Head of caudate nucleus (tissue), 42 donors: ENCODE measurements at places on chromosomes 1 and 21.

- DNase-seq: peak; percentile 48
Measured at GRCh38 chr1:151165281-151165737, 393 bp downstream of the LYSMD1 start.

DNA sequence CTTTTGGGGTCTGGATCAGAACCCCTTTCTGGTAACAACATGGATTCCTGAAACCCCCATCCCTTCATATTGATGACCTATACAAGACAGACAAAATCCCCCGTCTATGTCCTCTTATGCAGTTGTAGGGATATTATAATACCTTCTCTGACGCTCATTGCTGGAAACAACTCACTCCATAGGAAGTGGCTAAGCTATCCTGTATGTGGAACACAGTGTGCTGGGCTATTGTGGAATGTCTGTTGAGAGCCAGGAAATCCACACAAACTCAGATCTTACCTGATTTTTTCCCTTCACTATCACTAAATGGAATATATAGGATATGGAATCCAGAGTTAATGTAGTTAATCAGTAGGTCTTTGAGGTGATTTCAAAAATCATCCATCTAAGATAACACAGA, 17.7 kb upstream of the PIK3R3 start:
- DNase-seq: no peak

DNA sequence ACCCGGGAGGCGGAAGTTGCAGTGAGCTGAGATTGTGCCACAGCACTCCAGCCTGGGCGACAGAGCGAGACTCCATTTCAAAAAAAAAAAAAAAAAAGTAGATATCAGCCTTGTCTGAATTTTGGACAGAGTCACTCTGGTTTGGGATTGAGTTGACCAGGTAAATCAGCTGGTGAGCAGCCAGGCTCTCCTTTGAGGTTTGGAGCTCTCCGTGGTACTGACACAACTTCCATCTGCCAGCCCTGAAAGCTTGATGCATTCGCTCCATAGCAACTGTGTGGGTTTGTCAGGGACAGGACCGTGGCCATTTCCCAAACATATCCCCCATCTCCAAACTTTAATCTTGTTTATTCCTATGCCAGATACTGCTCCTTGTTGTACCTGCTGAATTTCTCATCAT, 155.2 kb downstream of the DMRTA2 start:
- no peak for DNase-seq

GRCh38 chr1:244200596-244200995, 149.5 kb downstream of the ZBTB18 start:
- no peak for DNase-seq

GRCh38 chr1:110011527-110012041, 22.8 kb upstream of the STRIP1 start:
- DNase-seq: peak; percentile 47

GRCh38 chr1:17791480-17791879, 36.3 kb downstream of the ACTL8 start:
- DNase-seq: no peak

DNA sequence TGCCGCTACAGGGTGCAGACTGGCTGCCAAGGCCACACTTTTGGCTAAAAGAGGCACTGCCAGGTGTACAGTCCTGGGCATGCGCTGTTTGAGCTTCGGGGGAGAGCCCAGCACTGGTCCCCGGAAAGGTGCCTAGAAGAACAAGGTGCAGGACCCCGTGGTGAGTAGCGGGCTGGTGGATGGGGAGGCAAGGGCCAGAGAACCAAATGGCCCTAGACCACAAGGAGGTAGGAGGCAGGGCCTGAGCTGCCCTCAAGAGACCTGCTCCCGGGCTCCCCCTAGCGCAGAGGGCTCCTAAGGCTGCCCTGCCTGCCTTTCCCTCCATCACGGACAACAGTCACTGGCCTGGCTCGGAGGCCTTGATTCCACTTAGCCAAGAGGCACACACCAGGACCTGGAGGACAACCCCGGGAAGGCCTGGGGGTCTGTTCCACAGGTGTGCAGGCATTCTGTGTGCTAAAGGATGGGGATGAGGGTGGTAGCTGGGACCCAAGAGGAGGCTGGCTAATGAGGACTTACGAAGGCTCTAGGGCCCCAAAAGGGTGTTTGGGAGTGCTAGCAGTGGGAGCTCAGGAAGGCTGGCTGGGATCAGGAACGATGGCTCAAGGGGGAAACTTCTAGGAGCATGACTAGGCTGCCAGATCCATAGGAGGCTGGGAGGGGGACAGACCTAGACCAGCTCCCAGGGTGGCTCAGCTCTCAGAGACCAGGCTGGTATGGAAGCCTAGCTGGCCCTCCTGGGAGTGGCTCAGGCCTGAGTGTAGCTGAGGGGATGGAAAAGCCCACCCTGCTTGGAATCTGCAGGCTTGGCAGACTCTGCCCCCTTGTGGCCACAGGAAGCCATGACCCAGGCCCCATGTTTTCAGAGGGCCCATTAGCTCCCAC, 742 bp downstream of the ARTN start:
- peak; percentile 89 for DNase-seq
